ENCODE measurements at places on chromosomes 4 and X.

GRCh38 chr4:128686032-128686465 lies 123.5 kb upstream of the JADE1 start:
- no peak for DNase-seq

DNA sequence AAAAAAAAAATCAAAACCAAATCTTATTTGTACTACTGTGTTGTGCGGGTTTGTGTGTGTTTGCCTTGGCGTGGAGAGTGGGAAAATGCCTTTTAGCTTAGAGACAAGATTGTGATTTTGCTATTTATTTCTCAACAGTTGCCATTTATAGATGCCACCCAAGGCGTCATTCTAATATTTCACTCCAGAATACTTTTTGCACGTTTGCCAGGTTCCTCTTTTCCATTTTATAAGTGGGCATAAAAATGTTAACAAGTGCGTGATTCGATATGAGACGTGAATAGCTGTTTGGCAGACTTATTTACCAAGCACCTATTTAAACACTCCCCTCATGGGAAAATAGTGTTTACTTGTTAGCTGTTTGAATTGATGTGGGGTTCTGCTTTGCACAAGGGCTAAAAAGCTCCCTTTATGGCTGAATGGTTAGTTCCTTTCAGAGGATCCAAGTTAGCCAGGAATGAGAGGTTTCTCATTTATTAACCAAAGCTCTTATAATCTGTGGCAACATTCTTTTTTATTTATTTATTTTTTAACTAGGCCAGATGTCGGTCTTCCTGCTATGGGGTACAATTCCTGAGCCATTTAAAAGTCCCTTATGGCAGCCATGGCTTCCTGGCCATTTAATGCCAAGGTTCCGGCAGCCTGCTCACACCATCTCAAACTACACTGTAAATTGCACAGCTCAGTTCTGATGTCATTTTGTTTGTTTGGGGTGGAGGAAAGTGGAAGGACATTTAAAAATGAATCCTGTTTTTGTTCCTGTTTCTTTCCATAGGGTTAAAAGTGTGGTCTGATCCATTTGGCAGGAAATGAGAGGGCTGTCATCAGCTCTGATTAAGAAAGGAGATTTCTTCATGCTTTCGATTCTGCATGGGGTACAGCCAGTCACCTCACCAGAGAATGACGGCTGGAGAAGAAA lies 14.6 kb downstream of the SMIM20 start:
- no peak for DNase-seq

- DNase-seq: no peak
Observed at GRCh38 chr4:103011378-103012025, 8.0 kb downstream of the SLC9B1 start.

- no peak for DNase-seq
Observed at GRCh38 chrX:109874548-109874947, 128.4 kb upstream of the TMEM164 start.

DNA sequence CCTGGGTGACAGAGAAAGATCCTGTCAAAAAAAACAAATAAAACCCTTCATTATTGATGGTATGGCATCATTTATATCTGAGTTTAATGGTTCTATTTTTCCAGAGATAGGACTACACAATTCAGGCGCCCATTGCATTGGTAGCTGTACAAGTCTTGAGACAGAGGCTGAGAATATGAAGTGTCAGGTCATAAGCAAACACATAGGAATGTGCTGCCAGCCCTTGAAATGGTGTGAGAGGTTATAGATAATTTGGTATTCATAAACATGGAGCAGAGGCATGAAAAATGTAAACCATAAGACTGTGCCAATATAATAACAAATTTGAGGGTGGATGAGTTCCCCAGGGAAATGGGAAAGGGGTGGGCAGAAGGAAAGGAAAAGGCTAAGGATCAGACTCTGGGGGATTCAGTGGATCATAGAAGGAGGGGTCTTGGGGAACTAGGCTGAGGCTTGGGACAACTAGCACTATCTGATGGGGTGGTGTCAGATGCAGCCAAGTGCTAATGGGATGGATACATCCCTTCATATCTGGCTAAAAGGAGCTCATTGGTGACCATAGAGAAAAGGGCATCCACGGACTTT lies 50.8 kb downstream of the MAOA start:
- no peak for DNase-seq

- DNase-seq: no peak
Observed at GRCh38 chr4:25552580-25553271, 102.9 kb upstream of the SLC34A2 start.

DNA sequence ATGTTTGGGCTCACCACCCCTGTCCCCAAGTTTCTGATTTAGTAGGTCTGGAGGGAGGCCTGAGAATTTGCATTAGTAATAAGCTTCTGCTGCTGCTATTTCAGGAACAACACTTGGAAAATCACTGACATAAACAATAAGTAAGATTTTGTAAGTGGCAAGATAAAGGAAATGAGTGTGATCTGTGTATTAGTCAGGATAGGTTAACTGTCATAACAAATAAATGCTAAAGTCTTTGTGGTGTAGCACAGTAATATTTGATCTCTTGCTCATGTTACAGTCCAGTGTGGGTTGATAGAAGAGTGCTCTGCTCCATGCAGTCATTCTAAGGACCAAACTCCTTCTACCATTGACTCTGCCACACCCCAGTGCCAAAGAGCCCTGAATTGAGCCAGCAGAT lies 67.0 kb downstream of the NHS start:
- DNase-seq: no peak

DNA sequence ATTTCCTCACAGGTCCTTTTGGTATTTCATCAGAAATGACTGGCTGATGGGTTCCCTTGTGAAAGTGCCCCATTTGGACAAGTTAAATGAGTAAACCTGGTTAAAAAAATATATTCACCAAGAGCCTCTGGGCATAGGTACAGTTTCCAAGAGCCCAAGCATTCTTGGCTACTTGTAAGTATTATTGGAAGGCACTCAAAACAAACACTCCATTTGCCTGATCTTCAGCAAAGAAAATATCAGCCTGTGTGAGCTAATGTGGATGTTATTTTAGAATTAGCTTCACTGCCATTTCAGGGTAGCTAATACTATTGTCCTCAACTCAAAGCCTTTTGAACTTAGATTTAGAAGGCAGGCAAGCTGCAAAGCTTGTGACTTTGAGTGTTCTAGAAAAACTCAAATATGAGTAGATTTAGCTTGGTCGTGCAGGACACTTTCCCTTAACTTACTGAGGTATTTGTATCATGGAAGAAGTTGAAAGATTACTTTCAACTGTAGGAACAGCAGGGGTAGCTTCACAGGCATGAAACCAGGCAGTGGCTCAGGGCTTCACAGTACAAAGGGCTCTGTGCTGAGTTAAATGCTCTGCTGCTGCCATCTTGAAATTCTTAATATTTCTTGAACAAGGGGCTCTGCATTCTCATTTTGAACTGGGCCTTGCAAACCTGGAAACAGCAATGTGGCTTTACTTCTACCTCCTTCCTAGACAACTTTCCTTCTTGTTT lies 177.2 kb downstream of the AMELX start:
- no peak for DNase-seq

GRCh38 chrX:139750390-139750789 lies 42.4 kb upstream of the MCF2 start:
- DNase-seq: no peak

- no peak for DNase-seq
Observed at GRCh38 chr4:91751961-91752360, 551.8 kb upstream of the GRID2 start.

Measured in stimulated activated CD4-positive, alpha-beta T cell treated with anti-CD3 and anti-CD28 coated beads, Interleukin-12 subunit alpha, Interleukin-12 subunit beta, amount 100 ng/mL, for 24 hours (primary cell).